ENCODE measurements at places on chromosomes 1 and 21. TPM values are rescaled to one million over a fixed set of nuclear protein-coding genes. Genes with fewer than 3 reads are reported as not detected.

Gene ERRFI1
- 3.6 TPM for total RNA-seq

Gene CELA3A
- not detected for total RNA-seq

Gene NADK
- 19.9 TPM for total RNA-seq

Gene TSPEAR
- total RNA-seq, result not detected

Gene SH2D1B
- total RNA-seq, result not detected

Gene AMPD2
- 191 TPM for total RNA-seq

Gene HUNK
- not detected for total RNA-seq

Gene B3GALT5
- total RNA-seq, result not detected

Gene TFF3
- not detected for total RNA-seq

- no peak for DNase-seq
Observed at GRCh38 chr1:200292699-200293098, 117.1 kb downstream of the ZNF281 start.

DNA sequence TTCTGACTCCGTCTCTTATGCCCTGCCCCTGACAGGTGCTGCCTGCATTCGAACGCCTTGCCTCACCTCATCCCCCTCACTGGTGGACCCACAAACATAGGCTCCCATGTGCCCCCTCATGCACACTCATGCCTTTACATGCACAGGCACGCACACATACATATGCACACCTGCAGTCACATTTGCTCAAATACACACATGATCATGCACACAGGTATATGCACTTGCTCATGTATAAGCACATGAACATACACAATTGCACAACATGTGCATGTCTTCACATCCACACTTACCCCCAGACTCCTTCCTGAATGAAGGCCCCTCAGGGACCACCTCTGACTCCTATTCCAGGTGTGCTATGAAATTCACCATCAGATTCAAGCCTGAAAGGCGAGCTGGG is 506.9 kb downstream of the PTPRU start:
- no peak for DNase-seq

DNA sequence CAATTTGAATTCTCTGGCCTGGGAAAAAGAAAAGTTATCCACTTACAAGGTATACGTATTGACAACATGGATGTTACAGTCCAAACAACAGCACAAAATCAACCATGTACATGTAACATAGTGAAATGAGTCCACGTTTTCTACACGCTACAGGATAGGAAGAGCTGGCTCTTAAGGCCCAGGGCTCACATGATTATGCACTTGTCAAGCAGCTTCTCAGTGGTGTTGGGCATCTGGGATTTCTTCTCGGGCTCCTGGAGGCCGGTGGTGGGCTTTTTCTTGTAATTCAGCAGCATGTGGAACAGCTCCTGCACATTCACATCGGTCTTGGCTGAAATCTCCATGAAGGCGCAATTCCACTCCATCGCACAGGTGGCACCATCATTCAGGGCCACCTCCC is 4.0 kb downstream of the DIRAS3 start:
- no peak for DNase-seq

DNA sequence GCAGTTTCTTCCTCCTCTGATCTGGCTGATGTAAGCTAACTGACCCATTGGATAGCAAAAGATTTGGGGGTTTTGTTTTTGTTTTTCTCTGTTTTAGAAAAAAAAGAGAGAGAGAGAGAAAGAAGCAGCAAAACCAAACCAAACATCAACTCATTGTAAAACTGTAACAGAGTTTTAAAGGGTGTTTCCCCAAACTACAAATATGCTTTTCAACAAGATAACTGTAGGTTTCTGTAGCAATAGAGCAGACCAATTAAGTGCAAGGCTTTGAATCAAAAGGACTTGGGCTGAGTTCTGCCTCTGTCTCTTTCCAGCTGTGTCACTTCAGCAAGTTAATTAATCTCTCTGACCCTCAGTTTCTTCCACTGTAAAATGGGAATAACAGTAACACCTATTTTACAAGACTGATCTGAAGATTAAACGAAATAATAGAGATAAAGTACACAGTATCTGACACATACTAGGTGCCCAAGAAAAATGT is 44.5 kb downstream of the RRAGC start:
- no peak for DNase-seq

- no peak for DNase-seq
Observed at GRCh38 chr1:38523568-38523939, 336.0 kb downstream of the RRAGC start.

- DNase-seq, result no peak
Observed at GRCh38 chr1:57889676-57890320, 465.9 kb upstream of the DAB1 start.

DNA sequence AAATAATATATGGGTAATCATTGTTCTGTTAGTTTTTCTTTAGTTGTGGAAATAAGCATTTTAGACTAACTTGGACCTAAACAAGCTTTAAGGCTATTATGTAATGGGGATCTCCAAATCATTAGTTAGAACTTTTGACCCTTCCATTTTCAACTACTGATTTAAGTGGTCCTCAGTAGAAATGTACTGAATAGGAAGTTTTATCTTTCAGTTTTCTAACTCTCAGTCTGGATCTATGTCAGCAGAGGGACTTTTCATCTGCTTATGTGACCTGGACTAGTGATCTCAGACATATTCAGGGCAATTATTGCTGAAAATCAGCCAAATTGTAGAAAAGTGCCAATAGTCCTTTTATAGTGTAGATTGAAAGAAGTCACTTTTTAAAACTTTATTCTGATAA is 56.0 kb downstream of the SASS6 start:
- no peak for DNase-seq

GRCh38 chr21:17708522-17709265 is 96.0 kb upstream of the BTG3 start:
- no peak for DNase-seq
